ENCODE measurements at places on chromosomes 3 and 15.

DNA sequence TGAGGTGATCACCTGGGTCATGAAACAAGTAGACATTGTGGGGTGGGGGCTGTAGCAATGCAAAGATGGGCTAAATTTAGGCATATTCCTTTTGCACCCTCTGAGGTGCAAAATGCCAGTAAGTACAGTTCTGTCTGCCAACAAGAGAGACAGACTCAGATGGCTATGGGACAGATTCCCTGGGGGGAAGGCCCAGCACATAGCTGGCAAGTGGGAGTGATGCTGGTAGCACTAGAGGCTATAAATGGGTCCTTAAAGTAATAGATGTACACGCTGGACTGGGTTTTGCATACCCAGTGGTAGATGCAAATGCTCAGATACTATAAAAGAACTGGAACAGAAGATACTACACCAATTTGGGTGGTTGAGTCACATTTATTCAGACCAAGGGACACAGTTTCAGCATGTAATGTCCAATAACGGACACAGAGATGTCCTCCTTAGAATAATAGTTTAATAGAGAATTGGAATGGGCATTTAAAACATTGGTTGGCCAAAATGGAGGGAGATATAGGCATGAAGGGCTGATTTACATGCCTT is 67.4 kb upstream of the RNU6-1 start:
- H3K27me3 ChIP-seq: no peaks in the 10 kb centered on the region
- H3K27ac ChIP-seq: no peak overlapping the region
- peaks cover 13% of the 10 kb centered on the region for H3K4me1 ChIP-seq
- H3K4me3 ChIP-seq: no peak overlapping the region
- peaks cover 5% of the 10 kb centered on the region for H3K36me3 ChIP-seq
- DNase-seq: no peak

GRCh38 chr15:63892794-63893441 is 59.2 kb upstream of the HERC1 start:
- peaks cover 17% of the 10 kb centered on the region for H3K4me1 ChIP-seq
- no peaks in the 10 kb centered on the region for H3K36me3 ChIP-seq
- no peak for DNase-seq
- no peak overlapping the region for H3K4me3 ChIP-seq
- no peaks in the 10 kb centered on the region for H3K27me3 ChIP-seq

GRCh38 chr3:123042413-123042812 is 14.8 kb upstream of the SEMA5B start:
- peak overlapping the region; percentile 1 for H3K27ac ChIP-seq
- H3K4me1 ChIP-seq: peaks cover 51% of the 10 kb centered on the region
- H3K36me3 ChIP-seq: no peaks in the 10 kb centered on the region
- no peak for DNase-seq

DNA sequence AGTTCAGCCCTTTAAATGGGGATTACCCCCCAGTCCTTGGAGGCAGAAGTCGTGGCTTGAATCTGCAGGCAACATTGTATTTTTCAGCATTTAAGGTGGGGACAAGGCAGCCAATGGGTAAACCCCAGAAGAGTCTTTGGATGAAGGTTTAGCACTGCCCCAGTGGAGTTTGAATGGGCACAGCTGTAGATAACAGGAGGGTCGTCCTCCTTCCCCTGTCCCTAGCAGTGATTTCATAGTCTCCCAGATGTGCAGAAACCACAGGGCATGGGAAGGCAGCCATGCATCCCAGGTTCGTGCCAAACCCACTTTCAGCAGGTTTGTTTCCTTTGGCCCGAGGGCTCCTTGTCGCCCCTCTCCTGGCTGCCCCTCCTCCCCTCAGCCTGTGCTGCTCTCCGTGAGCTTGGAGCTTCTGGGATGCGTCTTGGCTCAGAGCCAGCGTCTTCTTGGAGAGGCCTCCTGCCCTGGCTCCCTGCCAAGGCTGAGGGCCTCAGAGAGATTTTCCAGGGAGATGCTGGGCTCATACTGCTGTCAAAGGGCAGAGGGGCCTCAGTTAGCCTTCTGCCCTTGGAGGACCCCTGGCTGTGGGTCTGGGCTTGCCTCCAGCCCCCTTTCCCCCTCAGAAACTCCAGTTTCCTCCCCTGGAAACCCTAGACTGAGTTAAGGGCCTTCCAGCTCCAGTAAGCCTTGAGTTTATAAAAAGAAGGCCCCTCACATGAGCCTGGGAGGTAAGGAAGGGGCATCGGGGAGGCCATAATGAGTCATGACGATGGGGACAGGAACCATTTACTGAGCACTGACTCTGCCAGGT is 48.9 kb upstream of the POLG start:
- H3K27me3 ChIP-seq: peaks cover 48% of the 10 kb centered on the region
- H3K27ac ChIP-seq: peak overlapping the region; percentile 27
- no peak overlapping the region for H3K4me3 ChIP-seq
- peaks cover 12% of the 10 kb centered on the region for H3K4me1 ChIP-seq
- no peaks in the 10 kb centered on the region for H3K36me3 ChIP-seq

- H3K27ac ChIP-seq: no peak overlapping the region
- no peaks in the 10 kb centered on the region for H3K36me3 ChIP-seq
- no peak overlapping the region for H3K4me3 ChIP-seq
- H3K27me3 ChIP-seq: no peaks in the 10 kb centered on the region
These were observed 56.3 kb upstream of the LRIG1 start for GRCh38 chr3:66557170-66557569.

DNA sequence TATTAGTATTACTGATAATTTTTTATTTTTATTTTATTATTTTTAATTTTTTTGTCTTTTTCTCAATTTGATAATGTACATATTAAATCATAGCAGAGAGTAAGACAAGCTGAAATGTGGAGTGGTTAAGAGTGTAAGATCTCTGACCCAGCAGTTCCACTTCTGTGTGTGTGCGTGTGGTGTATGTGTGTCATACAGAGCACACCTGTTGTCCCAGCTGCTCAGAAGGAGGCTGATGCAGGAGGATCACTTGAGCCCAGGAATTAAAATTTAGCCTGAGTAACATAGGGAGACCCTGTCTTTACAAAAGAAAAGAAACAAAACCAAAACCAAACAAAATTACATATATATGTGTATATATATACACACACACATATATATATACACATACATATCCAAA is 1.4 kb upstream of the CIDEC start:
- H3K4me3 ChIP-seq: no peak overlapping the region
- no peaks in the 10 kb centered on the region for H3K36me3 ChIP-seq
- no peak overlapping the region for H3K27ac ChIP-seq
- DNase-seq: no peak
- peaks cover 8% of the 10 kb centered on the region for H3K4me1 ChIP-seq

DNA sequence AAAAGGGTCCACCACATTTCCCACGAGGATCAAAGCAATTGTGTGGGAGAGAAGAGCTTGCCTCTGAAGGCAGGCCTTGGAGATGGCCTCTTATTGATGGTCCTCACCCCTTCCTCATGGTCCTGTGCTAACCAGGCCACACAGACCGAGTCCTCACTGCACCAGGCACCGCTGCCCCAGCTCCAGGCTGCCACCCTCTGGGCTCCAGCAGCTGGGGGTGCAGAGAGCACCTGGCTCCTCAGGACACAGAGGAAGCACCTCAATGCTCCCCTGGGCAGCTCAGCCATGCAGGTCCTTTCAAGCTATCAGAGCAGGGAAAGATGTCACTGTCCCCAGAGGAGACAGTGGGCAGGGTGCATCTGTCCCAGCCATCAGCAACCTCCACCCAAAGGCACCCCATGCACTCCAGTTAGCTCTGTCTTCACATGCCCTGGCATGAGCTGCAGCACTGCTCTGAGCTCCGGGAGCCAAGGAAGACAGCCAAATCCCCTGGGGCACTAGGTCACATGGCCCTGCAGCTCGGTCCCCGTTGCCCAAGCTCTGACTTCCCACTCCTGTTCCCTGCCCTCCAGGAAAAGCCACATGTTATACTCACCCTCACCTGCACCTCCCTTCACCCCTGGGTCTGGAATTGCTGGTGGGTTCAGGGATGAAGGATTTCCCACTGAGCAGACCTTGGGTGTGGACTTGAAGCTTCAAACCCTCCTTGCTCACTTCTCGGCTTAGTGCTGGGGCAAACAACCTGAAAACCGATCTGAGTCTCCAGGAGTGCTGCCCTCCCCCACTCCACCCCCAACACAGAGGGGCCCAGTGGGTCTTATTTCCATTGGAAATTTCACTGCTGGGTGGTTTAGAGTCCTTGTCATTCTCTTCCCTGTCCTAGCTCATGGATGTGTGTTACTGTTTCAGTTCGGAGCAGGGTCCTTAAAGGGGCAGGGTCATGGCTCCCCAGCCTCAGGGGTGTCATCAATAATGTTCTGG is 32.6 kb downstream of the ALS2CL start:
- no peak overlapping the region for H3K4me3 ChIP-seq
- no peak for DNase-seq
- peaks cover 11% of the 10 kb centered on the region for H3K27me3 ChIP-seq
- H3K4me1 ChIP-seq: peaks cover 20% of the 10 kb centered on the region
- H3K36me3 ChIP-seq: no peaks in the 10 kb centered on the region

- H3K36me3 ChIP-seq: peaks cover 1% of the 10 kb centered on the region
- no peak for DNase-seq
- H3K4me1 ChIP-seq: peaks cover 5% of the 10 kb centered on the region
- no peak overlapping the region for H3K4me3 ChIP-seq
- H3K27me3 ChIP-seq: no peaks in the 10 kb centered on the region
These were observed 85.5 kb upstream of the CDV3 start for GRCh38 chr3:133487920-133488540.

GRCh38 chr3:24830230-24831152 is 335.8 kb upstream of the THRB start:
- no peak overlapping the region for H3K27ac ChIP-seq
- H3K4me3 ChIP-seq: peak overlapping the region; percentile 83
- DNase-seq: no peak
- H3K27me3 ChIP-seq: peaks cover 23% of the 10 kb centered on the region
- peaks cover 10% of the 10 kb centered on the region for H3K4me1 ChIP-seq

GRCh38 chr15:45234562-45235235 is 17.3 kb upstream of the SLC28A2 start:
- no peaks in the 10 kb centered on the region for H3K36me3 ChIP-seq
- H3K27ac ChIP-seq: no peak overlapping the region
- H3K4me3 ChIP-seq: no peak overlapping the region

DNA sequence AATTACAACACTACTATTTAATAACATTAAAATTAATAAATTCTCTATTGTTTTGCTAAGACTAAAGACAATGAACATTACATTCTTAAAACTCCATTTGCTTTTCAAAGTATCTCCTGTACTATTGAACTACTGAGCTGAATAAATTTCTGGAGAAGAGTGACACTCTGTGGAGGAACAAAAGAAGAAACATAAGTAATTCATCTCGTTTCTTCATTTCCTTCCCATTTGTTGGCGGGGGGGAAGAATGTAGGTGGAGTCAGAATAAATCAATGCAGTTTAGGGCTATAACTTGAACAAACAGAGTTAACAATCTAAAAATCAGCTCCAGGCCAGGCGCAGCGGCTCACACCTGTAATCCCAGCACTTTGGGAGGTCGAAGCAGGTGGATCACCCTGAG is 32.7 kb downstream of the EFHB start:
- H3K36me3 ChIP-seq: no peaks in the 10 kb centered on the region
- H3K4me3 ChIP-seq: no peak overlapping the region
- H3K27ac ChIP-seq: no peak overlapping the region
- DNase-seq: no peak
- no peaks in the 10 kb centered on the region for H3K27me3 ChIP-seq
- H3K4me1 ChIP-seq: peaks cover 11% of the 10 kb centered on the region

DNA sequence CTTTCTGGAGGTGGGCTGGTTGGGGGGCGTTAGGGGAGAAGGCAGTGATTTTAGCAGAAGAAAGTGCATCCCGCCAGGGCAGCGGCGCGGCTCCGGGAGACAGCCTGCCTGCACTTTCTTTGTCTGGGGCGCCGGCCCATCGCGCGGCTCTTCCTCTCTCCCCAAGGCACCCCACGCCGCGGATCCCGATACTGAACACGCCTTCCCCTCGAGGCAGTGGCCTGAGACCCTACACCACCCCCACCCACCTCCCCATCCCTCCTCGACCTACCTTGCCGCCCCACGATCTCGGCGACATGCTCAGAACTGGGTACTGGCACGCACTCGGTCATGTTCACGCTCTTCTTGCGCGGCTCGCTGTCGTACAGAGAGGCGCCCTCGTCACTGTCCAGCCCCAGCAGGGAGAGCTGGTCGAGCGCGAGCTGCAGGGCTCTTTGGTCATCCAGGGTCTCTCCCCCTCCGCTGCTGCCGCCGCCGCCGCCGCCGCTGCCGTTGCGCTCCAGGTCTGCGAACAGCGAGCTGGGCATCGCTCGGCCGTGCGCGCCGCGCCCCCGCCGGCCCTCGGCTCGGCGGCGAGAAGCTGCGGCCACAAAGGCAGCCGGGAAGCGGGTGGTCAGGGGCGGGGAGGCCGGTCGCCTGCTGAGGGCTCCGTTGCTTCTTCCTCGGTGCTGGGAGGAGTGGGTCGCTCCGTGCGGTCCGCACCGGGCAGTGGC is 483 bp downstream of the MEX3B start:
- H3K27me3 ChIP-seq: no peaks in the 10 kb centered on the region
- peaks cover 15% of the 10 kb centered on the region for H3K36me3 ChIP-seq
- peak; percentile 91 for DNase-seq
- peak overlapping the region; percentile 92 for H3K4me3 ChIP-seq

GRCh38 chr3:23991683-23992628 is 46.9 kb downstream of the NR1D2 start:
- no peak for DNase-seq
- no peak overlapping the region for H3K27ac ChIP-seq
- peaks cover 48% of the 10 kb centered on the region for H3K4me1 ChIP-seq
- H3K4me3 ChIP-seq: no peak overlapping the region
- H3K27me3 ChIP-seq: no peaks in the 10 kb centered on the region

DNA sequence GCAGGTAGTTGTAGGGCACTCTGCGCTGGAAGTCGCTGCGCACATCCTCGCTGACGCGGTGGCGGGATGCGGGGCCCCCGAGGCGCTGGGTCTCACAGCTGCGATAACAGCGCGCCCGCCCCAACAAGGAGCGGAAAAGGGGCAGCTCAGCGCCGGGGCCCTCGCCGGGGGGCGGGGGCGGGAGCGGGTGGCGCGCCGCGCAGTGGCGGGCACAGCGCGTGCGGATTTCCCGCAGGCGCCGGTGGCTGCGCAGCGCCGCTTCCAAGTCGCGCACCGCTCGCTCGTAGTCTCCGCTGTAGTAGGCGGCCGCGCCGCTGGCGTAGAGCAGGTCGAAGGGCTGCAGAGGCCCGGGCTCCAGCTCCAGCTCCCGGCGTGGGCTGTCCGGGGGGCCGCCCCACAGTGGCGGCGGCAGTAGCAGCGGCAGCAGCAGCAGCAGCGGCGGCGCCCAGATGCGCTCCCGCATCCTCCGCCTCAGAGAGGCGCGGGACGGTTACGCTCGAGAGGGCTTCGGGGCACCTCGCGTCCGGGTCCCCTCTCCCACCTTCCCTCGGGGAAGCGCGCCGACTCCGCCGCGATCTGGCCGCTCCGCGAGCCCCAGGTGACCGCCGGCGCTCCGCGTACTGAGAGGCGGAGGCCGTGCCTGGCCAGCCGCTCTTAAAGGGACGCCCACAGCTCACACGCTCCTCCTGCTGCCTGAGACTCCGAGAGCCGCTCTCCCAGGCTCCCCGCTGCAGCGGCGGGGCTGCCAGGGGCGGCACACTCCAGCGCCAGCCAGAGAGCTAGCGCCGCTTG is at the start of gene P3H2:
Gene P3H2, minus strand, starts transcription at position 629 of the 792 bp plus-strand sequence. Its CDS starts 166 bp downstream, at position 463.
- peaks cover 77% of the 10 kb centered on the region for H3K4me1 ChIP-seq
- no peaks in the 10 kb centered on the region for H3K36me3 ChIP-seq
- peak within 1 kb of the TSS; percentile 78 for H3K4me3 ChIP-seq
- peak within 1 kb of the TSS; percentile 83 for H3K27ac ChIP-seq
- peak; percentile 95 for DNase-seq

GRCh38 chr15:84915606-84915958 is 31.1 kb downstream of the SLC28A1 start:
- peak overlapping the region; percentile 24 for H3K4me3 ChIP-seq
- peaks cover 60% of the 10 kb centered on the region for H3K4me1 ChIP-seq
- no peaks in the 10 kb centered on the region for H3K27me3 ChIP-seq
- H3K27ac ChIP-seq: peak overlapping the region; percentile 100

Measured in chondrocyte (in vitro differentiated cells).